Right ventricle myocardium inferior (tissue), 1 donor: ENCODE measurements at places on chromosomes 7 and 10. TPM values are rescaled to one million over a fixed set of nuclear protein-coding genes. Genes with fewer than 3 reads are reported as not detected.

Gene SFRP4
- total RNA-seq: 0.32 TPM

Gene LIPK
- total RNA-seq: not detected

Gene DNMBP
- 6.6 TPM for total RNA-seq

Gene SMO
- total RNA-seq: 4.6 TPM

Gene CFTR
- 0.87 TPM for total RNA-seq
